ENCODE measurements at places on chromosomes 2 and 18.
A peak's percentile ranks its signal among the peaks of the same experiment; 100 is the strongest.

- DNase-seq = no peak
Observed at GRCh38 chr2:62724886-62725711, 19.6 kb downstream of the EHBP1 start.

DNA sequence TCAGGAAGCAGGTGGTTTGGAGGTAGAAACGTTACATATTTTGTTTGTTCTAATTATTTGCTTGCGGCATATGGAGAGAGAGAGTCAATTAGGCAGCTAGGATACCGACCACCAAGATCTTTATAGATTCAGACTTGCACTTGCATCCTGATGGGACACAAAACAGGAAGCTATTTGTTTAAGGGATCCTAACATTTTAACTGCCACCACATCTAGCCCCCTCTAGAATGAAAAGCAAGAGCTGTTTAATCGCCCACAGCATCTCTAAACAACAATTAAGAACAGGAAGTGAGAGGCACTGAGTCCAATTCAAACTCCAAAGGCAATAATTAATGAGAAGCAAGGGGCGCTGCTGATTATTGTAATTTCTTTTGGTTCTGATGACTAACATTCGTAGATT, 182.0 kb upstream of the LINC00305 start:
- no peak for DNase-seq

- peak; percentile 31 for DNase-seq
Observed at GRCh38 chr2:149400997-149401396, 70.6 kb downstream of the LYPD6 start.

DNA sequence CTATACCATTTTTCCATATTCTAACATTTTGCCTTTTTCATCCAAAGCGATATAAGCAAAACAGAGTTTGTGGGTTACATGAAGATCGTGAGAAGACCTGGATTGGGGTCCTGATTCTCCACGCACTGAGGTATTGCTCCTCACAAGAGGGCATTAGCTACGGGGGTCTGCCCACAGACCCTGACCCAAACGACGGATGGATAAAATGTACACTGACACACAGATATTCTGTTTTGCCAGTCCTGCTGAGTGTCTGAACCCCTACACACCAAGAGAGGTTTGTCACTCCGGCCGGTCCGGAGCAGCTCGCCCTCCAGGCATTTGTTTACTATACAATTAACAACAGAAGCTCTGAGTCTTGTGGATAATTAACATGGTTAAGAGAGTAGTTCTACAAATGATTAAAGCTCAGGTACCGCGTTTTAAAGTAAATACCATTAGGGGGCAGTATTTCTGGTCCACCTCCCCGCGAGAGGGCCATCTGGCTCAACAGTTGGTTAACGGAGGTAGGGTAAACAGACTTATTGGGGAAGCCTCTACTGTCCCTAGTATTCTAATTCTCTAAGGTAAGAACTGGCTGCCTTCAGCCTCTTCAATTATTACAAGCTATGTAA, 28.4 kb downstream of the SCYGR8 start:
- DNase-seq = no peak
